Iris pigment epithelial cell (primary cell): ENCODE measurements at places on chromosomes 7 and 10.
A peak's percentile ranks its signal among the peaks of the same experiment; 100 is the strongest.

DNA sequence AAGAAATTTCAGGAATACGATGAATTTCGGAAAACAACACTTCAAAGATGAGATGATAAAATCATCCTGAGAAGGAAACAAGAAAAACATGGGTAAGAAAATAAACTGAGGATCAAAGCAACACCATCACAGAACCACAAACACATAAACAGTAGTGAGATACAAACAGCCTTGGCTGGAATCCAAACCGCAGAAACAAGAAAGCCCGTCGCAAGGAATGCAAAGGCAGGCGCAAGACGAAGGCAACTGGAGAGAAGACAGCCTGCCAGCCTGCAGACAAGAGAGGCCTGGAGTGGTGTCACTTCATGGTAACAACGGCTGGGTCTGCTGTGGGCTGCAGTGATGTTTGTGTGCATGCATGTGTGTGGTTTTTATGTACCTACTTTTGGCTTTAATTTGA lies 61.8 kb upstream of the DRGX start:
- DNase-seq = no peak

DNA sequence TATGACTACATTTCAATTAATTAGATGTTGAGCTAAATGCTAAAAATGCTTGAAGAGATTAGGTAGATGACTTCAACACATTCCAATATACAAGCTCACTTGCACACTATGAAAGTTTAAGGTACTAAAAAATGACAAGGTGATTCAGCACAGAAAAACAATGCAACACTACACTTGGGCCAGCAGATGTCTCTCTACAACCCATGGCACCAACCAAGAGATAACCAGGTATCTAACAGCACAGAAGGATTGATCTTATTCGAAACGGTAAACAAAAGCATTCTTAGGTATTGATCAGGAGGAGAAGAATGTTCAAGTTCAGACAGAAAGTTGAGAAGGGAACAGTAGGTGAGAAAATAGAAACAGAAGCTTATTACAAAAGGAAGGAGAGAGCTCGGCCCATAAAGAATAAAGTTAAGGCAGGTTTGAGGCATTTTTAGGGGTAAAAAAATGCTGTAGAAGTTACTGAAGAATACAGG lies 248.2 kb upstream of the KLF14 start:
- DNase-seq = peak; percentile 55

GRCh38 chr10:12262278-12262981 lies 66.4 kb downstream of the CDC123 start:
- DNase-seq = no peak

DNA sequence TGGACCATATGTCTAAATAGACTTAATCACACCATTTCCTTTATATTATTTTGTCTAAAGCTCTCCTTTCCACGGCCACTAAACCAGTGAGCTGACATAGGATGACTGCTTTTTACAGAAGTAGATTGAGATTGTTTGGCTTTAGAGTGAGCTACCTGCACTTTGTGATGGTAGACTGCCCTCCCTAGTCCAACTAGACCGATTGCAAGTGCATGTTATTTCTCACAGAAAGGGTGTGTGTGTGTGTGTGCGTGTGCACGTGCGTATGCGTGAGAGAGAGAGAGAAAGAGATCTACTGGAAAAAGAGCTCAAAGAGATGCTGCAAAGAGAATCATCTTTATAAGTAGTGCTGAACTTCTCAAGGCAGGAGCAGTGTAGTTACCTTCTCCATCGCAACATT lies 60.7 kb downstream of the VCL start:
- DNase-seq = peak; percentile 40

DNA sequence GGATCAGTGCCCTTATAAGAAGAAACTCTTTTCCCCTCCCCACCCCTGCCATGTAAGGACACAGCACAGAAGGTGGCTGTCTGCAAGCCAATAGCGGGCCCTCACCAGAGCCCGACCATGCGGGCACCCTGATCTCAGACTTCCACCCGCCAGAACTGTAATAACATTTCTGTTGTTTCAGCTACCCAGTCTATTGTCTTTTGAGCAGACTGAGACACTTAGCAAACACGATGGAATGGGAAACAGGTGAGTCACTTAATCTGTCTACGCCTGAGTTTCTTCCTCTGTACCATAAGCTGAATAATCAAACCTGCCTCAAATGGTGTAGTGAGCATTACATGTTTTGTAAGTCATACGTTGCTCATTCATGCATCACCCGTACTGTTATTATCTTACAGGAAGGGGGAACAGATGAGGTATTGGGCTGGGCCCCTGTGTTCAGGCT lies 58.2 kb downstream of the STRA8 start:
- peak; percentile 84 for DNase-seq
